Osteoblast (primary cell): ENCODE measurements at places on chromosomes 1 and 21. TPM values are rescaled to one million over a fixed set of nuclear protein-coding genes. Genes with fewer than 3 reads are reported as not detected.

- DNase-seq = no peak
Measured at GRCh38 chr1:167707942-167708341, 13.8 kb upstream of the MPZL1 start.

- DNase-seq = peak; percentile 77
Measured at GRCh38 chr21:45054227-45054926, 20.0 kb upstream of the ADARB1 start.

- peak; percentile 91 for DNase-seq
Measured at GRCh38 chr1:205228093-205228521, 361 bp downstream of the TMCC2 start.

GRCh38 chr21:26461500-26461899 is 111.6 kb downstream of the CYYR1 start:
- DNase-seq = no peak

- DNase-seq = no peak
Measured at GRCh38 chr1:60911966-60912697, 170.2 kb upstream of the NFIA start.

DNA sequence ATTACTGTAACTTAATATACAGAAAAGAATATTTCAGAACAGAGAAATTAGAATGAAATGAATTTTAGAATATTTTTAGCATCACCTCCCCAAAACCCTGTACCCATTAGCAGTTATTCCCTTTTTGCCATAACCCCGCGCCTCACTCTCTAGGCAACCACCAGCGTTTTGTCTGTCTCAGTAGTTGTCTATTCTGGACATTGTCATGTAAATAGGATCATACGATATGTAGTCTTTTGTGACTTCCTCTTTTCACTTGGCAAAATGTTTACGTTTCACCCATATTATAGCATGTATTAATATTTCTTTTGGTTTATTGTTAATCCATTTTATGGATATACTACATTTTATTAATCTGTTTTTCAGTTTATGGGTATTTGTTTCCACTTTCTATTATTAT is 24.9 kb downstream of the SOAT1 start:
- no peak for DNase-seq

DNA sequence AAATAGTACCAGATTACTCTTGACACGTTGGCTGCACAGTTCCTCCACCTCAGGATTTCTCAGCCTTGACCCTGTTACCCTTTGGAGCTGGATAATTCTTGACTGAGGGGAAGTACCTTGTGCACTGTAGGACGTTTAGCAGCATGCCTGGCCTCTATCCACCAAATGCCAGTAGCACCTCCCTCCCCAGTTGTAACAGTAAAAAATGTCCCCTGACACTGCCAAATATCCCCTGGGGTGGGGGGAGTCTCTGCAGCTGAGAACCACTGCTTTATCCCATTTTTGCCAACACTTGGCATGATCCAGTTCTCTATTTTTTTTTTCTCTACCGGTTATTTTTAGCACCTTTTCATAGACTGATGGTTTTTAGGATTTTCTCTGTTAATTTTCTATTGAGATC is 34.0 kb downstream of the C1orf198 start:
- DNase-seq = no peak

GRCh38 chr1:220156620-220157146 is 62.8 kb downstream of the IARS2 start:
- no peak for DNase-seq

- DNase-seq = no peak
Measured at GRCh38 chr1:73901738-73902137, 296.2 kb downstream of the LRRIQ3 start.

GRCh38 chr1:36735939-36736730 is 253.4 kb upstream of the CSF3R start:
- DNase-seq = no peak

DNA sequence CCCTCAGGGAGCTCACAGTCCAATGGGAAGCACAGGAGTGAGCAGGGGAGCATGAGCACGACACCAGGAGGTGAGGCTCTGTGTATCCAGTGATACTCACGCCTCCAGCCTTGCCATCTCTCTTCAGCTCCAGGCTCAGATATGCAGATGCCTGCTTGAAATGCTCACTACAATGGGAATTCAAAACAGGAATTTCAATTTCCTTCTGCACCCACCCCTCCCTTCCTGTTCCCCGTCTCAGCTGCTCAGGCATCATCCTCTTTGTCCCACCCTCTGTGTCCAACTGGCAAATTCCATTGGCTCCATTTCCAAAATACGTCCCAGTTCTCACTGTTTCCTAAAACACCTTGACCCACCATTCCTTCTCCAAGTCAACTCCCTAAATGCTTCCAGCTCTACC is 58.9 kb downstream of the FBXO2 start:
- no peak for DNase-seq

GRCh38 chr1:51170342-51170741 is 65.7 kb upstream of the RNF11 start:
- no peak for DNase-seq

DNA sequence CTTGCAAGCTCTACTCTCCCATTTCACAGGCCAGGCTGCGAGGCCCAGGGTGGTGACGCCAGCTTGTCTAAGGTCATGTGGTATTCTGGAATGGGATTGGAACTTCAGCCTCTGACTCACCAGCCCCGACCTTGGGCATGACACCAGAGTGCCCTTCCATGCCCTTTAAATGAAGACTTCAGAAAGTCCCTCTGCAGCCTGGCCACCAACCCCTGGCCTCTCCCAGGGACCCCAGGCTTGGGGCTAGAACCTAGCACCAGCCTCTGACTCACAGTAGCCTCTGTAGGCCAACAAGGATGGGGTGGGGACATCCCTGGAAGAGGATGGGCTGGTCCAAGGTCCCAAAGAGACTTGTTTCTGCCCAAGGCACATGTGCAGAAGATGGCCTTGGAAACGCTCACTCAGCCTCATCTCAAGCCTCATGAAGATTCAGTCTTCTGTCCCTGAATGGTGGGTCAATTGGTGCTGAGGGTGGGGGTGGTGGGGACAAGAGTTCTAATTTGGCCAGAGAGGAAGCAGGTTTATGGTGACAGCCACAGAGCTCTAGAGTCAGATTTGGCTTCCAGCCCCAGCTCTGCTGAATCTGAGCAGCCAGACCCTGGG is 36.1 kb upstream of the RUNX3 start:
- DNase-seq = peak; percentile 76

DNA sequence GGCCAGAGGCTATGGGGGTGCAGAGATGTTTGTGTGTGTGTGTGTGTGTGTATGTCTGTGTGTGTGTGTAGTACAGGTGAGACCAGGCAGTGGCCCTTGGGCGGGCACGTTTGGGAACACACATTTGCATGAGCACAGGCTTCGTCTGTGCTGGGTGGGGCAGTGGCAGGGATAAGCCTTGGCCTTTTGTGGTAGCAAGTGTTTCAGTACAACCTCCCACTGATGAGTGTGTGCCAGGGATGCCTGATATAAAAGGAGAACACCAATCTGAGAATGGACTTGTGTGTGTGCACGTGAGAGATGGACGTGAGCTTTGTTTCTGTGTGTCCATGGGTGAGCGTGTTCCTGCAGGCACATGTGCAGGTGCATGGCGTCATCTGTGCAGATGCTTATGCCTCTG is 3.0 kb downstream of the NTRK1 start:
- DNase-seq = no peak

- no peak for DNase-seq
Measured at GRCh38 chr1:50262436-50262835, 153.7 kb downstream of the ELAVL4 start.

- peak; percentile 57 for DNase-seq
Measured at GRCh38 chr1:101235696-101236515, 913 bp upstream of the S1PR1 start.

DNA sequence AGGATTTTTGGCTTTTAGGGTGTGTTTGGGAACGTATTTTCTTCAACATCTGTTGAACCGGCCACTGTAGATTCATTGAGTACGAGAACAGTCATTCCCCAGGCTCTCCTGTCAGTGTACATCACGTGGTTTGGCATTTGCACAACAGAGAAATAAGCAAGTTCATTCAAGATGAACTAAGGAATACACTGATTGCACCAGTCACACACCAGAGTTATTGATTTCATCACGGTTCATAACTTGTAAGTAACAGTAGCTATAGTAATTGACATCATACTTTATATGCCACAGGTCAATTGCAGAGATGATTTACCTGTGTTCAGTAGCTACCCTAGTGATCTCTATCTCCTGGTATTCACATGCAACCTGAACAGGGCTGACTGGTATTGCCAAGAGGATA is 90.7 kb upstream of the ETS2 start:
- DNase-seq = no peak

- no peak for DNase-seq
Measured at GRCh38 chr1:31761883-31762282, 2.3 kb downstream of the ADGRB2 start.

GRCh38 chr1:116754198-116754977 is at the start of gene CD2:
Gene CD2, plus strand, starts transcription at chr1:116754430. Its CDS starts 63 bp downstream, at chr1:116754493.
- DNase-seq = no peak

- no peak for DNase-seq
Measured at GRCh38 chr1:185862235-185862634, 128.0 kb downstream of the HMCN1 start.

Gene CFAP107
- not detected in 2 replicates for total RNA-seq

Gene GPR3
- total RNA-seq = under 0.01 and 0.36 TPM in 2 replicates

Gene VWA5B1
- total RNA-seq = not detected in 2 replicates
